ENCODE measurements at places on chromosomes 3 and 15.

GRCh38 chr15:92231461-92231860 lies 162.2 kb upstream of the ST8SIA2 start:
- no peak for DNase-seq

- DNase-seq: no peak
Measured at GRCh38 chr15:34953851-34954250, 15.7 kb downstream of the AQR start.

DNA sequence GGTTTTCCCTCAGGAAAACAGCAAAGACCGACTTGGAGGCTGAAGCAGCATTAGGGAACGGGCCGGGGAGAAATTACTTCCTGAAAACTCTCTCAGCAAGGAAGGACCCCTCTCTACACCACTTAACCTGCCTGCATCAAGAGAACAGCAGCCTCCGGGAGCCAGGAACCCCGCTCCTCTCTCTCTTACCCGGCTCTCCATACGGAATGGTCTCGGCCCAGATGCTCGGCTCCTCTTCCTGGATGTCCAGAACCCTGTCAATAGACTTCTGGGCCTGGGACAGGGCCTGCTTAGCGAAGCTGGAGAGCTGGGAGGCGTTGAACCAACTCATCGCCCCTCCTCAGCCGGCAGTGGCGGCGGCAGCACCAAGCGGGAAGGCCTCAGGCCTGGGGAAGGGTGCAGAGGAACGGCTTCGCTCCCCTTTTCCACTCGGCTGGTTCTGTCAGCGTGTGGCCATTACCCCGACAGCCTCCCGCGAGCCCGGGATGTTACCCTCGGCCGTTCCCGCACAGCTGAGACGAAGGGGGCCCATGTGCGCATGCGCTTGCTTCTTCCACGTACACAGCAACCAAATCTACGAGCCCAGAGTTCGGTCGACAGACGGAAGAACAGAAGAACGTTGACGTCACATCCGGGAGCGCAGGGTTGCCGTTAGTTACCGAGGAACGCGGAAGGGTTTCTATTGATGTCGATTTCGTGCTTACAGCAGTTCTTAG lies at the start of gene TMF1:
TMF1 (minus strand) TSS at position 578 of the 716 bp plus-strand sequence; CDS start at position 331, 247 bp downstream.
- DNase-seq: peak; percentile 98

DNA sequence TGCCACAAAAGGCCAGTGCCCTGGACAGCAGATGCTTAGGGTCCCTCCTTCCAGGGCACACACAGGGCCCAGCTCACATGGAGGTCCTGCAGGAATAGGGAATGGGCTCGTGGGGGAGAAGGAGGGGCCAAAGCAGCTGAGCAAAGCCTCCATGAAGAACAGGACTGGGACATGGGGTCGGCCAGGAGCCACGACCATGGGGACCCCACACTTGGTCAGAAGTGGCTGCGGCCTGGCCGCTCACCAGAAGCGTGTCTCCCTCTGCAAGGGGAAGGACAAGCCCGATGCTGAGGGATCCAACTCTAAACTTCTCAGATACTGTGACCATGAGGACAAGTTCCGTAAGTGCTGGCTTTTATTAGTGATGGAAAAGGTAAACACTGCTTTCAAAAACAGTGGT lies 15.3 kb downstream of the RBPMS2 start:
- DNase-seq: peak; percentile 41

- DNase-seq: no peak
Measured at GRCh38 chr3:184449161-184449515, 69.3 kb downstream of the CHRD start.

- peak; percentile 42 for DNase-seq
Measured at GRCh38 chr3:120425572-120426250, 25.1 kb downstream of the FSTL1 start.

- no peak for DNase-seq
Measured at GRCh38 chr3:140614001-140614400, 63.9 kb upstream of the TRIM42 start.

DNA sequence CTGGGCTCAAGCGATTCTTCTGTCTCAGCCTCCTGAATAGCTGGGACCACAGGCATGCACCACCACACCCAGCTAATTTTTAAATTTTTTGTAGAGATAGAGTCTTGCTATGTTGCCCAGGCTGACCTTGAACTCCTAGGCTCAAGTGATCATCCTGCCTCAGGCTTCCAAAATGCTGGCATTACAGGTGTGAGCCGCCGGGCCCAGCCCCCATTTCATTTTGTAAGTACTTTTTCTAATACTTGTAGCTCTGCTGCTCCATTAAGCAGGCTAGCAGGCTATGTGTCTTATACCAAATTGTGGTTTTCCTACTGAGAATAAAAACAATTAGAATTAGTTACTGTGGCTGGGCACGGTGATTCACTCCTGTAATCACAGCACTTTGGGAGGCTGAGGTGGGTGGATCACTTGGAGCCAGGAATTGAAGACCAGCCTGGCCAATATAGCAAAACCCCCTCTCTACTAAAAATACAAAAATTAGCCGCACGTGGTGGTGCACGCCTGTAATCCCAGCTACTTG lies 22.4 kb downstream of the NIPA1 start:
- DNase-seq: no peak

- no peak for DNase-seq
Measured at GRCh38 chr3:149216193-149216869, 5.3 kb downstream of the CP start.

GRCh38 chr3:125062904-125063618 lies 7.3 kb upstream of the HEG1 start:
- DNase-seq: peak; percentile 51

GRCh38 chr3:111882799-111883198 lies 23.7 kb downstream of the PHLDB2 start:
- no peak for DNase-seq

DNA sequence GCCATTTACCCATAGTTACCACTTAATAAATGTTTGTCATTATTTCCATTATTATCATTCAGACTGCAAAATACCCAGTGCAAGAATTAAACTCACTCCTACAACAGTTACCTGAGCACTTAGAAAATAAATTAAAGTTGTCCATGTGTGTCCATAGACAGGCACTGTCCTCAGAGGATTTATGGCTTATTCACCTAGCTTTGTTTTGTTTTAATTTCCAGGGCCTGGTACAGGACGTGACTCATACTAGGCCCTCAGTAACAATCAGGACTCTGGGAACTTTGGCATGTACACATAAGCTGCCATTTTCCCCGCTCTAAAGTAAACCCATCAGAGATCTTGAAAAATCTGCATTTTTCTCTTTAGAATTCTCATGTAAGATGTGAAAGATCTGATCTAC lies 458.5 kb upstream of the ARRDC4 start:
- no peak for DNase-seq

- no peak for DNase-seq
Measured at GRCh38 chr15:92843326-92843725, 56.8 kb upstream of the CHD2 start.

- no peak for DNase-seq
Measured at GRCh38 chr3:40847551-40847992, 322.8 kb downstream of the ZNF621 start.

DNA sequence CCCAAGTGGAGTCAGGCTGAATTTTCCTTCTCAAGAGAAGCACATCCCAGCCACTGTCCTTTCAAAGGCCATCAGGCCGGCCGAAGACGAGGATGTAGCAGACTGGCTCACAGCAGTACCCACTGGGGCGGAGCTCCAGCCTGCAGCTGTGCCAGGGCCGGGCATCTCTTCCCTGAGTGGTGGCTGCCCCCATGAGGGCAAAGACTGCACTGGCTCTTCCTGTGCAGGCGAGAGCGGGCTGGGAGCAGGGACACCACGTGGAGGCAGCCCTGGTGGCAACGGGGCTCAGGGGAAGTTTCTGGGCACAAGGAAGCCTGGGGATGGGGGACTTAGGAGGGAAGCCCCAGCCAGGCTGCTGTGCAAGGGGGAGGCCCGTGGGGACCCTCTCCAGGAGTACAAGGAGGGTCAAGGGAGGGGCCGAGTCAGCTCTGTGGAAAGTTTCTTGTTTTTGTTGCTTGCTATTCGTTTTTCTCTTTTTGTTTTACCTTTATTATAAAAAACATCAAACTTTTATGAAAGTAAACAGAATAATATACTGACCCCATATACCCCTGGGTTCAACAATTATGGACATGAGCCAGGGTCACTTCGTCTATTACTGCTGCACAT lies 66.1 kb downstream of the RPN1 start:
- peak; percentile 84 for DNase-seq

GRCh38 chr15:63708126-63708772 lies 111.1 kb downstream of the FBXL22 start:
- DNase-seq: no peak

DNA sequence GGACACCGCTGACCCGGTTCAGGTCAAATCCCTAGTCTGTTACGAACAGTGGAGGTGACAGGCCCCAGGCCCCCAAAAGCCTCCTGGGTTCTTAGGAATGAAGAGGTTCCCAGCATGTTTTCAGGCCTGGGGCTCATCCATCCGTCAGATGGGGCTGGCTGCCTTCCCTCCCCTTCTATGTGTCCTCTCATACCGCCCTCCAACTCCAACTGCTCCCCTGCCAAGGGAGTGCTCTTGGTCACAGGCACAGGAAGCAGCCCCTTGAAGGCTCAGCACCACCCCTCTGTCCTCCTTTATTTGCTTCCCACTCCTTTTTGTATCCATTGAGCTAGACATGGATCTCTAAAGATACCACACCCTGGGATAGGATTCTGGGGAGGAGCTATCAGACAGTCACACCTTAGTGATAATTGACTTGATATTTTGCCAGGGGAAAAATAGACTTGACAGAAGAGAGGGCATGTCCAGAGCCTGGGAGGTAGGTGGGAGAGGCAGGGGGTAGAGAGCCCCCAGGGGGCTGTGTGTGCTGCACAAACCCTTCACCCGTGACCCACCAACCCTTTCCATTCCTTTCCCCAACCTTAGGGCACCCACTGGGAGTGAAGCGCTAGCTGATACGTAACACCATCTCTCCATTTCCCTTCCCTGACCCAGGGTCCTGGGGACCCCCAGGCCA lies 10.7 kb upstream of the CSPG4 start:
- no peak for DNase-seq

DNA sequence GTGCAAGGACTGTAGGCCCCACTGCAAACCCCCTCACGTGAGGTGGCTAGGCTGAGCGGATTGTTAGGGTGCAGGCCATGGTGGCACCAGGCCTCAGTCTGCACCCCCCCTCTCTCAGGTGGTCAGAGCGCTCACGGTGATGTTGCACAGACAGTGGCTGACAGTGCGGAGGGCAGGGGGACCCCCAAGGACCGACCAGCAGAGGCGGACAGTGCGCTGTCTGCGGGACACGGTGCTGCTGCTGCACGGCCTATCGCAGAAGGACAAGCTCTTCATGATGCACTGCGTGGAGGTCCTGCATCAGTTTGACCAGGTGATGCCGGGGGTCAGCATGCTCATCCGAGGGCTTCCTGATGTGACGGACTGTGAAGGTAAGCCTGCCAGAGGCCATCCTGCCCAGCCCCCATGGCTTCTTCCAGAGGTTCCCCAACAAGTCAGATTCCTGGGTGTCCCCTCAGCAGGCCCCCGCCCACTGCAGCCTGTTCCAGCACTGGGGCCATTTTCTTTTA lies 18.2 kb downstream of the ATRIP start:
- DNase-seq: no peak

DNA sequence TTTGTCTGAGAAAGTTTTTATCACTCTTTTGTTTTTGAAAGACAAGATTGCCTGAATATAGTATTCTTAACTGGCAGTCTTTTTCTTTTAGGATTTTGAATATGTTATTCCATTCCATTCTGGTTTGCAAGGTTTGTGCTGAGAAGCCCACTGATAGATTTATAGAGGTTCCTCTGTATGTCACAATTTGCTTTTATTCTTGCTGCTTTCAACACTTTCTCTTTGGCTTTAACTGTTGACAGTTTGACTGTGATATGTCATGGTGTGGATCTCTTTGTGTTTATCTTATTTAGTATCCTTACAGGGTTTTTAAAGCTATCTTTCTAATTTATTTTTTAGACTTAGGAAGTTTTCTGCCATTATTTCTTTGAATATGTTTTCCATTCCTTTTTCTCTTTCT lies 331.2 kb upstream of the ATP11B start:
- no peak for DNase-seq

DNA sequence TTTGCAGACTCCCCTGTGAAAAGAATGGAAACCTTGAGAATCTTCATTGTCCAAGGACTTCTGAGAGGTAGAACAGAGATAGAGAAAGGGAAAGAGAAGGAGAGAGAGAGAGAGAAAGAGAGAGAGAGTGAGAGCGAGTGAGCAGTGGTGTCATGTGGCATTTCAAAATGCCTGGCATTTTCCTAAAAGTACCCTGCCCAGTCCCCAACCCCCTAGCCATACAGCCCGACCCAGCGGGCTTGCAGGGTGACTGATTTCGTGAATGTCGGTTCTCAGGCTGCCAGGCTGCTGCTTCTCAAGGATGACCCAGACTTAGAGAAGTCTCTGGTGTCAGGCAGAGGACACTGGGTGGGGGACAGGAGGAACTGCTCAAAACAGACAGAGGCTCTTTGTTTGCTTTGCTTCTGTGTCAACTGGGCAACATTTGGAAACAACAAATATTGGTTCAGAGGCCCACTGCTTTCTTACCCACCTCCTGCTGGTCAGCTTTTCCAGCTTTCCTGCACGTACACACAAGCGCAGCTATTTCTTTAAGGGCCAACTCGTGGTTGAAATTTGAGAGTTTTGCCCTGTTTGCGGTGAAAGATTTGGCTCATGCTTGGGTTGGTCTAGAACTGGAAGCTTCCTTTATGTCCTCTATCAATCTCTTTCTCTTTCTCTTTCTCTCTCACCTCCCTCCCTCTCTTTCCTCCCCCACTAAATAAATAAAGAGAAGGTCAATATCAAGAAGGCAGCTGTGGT lies 3.7 kb upstream of the TF start:
- no peak for DNase-seq

DNA sequence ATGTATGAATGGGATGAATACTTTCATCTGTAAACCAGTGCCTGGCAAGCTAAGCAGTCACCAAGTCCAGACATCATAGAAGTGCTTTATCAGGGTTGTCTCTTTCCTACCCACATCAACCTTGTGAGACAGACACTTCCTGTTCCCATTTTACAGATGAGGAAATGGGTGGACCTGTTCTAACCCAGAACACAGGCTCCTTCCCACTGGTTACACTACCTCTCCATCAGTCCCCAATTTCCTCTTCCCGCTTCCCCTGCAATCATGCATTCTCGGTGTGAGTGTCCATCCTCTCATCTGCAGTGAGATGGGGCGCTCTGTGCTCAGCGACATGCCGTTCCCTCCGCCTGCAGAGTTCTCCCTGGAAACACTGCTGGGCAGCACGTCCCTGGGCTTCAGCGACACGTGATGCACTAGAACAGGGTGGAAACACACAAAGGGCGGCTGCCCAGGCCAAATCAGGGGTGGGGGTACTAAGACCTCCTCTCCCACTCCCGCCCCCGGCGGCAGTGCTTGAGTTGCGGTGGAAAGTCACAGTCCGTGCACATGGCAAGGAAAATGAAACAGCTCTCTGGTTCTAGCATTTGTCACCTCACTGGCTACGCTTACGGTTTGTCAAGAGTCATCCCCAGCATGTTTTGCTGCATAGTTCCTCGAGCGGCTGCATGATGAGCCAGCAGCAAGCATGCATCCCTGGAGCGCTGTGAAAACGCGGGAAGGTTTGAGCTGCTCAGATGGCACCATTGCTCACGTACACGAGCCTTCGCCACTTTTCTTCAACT lies 201.1 kb downstream of the ADAMTS17 start:
- no peak for DNase-seq

- peak; percentile 72 for DNase-seq
Measured at GRCh38 chr15:93982226-93982727, 249.1 kb upstream of the MCTP2 start.

Data from heart left ventricle (tissue), 16 donors.